ENCODE measurements at places on chromosomes 1 and 21.

DNA sequence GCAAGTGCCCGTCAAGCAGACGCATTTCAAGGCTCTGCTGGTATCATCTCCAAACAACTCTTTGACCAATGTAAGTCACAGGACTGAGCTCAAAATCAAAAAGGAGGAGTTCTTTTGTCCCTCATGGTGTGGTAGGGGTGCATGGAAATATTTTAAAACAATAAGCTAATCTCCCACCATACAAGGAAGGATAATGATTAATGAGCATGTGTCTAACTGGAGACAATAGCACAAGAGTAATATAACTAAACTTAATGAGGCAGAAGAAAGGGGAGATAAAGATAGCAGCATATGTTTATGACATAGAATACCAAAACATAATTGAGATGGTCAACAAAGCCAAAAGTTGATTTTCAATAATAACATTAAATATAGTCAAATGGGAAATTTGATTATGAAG lies 668.0 kb upstream of the ZP4 start:
- no peak for DNase-seq

- no peak for DNase-seq
Observed at GRCh38 chr1:3852091-3852490, 4.9 kb downstream of the CEP104 start.

DNA sequence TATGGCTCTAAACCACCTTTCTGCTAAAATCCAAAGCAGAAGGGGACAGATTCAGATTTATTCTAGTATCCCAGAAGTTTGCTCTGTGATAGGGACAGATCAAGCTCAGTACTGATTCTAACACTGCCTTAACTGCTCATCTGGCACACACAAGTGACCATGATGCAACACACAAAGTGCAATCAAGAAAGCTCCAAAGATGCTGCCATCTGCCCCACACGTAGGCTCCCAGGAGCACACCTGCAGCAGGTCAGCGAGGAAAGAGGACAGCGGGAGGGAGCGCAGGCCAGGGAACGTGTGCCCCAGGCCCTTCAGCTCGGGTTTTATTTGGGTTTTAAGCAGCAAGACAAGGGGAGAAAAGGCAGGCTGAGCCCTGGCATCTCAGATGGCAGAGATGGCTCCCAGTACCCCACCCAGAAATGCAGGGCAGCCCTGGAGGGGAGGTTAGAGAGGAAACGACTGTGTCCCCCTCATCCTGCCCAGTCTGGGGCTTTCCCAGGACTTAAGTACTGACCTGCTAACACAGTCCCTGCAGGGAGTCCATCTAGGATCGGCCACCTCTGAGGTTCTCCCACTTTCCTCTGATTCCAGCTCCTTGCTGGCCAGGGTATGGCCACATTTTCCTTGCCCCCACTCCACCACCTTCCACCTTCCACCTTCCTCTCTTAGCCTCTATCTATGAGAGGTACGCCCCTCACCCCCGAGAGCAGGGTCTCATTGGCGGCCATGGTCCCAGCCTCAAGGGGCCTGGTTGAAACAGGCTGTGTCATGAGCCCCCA lies 1.2 kb downstream of the TRIM11 start:
- DNase-seq = no peak

- no peak for DNase-seq
Observed at GRCh38 chr1:235997049-235997448, 67.8 kb downstream of the NID1 start.

DNA sequence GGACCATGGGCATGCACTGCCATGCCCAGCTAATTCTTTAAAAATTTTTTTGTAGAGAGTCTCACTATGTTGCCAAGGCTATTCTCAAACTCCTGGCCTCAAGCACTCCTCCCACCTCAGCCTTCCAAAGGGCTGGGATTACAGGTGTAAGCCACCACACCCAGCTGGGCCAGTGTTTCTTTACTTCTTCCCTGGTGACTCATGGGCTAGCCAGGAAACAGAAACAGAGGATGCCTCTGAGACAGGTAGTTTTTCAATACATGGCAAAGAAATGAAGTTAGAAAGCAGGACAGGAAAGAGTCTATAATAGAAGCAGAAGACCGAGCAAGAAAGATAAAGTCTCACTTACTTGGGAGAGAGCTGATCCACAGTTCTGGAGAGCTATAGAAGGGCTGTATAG lies 7.6 kb upstream of the C1orf74 start:
- DNase-seq = no peak

- no peak for DNase-seq
Observed at GRCh38 chr1:212980123-212980785, 29.9 kb downstream of the VASH2 start.

GRCh38 chr1:215594640-215595039 lies 27.5 kb downstream of the KCTD3 start:
- no peak for DNase-seq

- no peak for DNase-seq
Observed at GRCh38 chr21:17539743-17540341, 27.0 kb downstream of the CXADR start.

DNA sequence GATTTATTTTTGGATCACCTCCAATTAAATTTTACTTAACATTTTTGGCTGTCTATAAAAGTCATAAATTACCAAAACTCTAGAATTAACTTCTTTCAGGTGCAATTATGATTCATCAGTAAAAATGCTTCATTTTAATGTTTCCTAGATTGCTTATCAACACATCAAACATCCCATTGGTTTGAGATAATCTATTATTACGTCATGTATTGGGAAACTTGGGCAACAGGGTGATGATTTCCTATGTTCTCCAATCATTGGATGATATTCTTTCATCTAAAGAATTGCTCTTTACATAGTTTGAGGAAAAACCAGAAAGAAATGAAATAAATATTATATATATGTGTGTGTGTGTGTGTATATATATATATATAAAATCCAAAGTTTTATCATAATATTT lies 76.8 kb upstream of the KCNJ6 start:
- DNase-seq = no peak

DNA sequence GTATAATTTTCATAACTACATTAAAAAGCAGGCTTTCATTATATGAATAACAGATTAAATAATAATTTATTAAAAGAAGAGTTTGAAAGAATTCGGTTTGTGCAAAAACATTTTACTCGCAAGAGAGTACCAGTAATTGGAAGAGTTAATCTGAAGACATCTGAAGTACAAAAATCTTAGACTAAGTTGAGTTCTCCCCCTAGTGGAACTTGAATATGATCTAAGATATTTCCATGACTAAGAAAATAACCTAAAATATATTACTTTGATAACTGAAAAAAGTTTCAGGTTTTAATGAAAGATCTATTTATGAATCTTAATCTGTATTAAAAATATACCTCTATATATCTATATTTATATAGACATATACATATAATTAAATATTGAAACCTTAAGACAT lies 112.5 kb upstream of the GFI1 start:
- peak; percentile 43 for DNase-seq

GRCh38 chr1:55980582-55980981 lies 598.8 kb downstream of the PLPP3 start:
- DNase-seq = no peak

GRCh38 chr1:232891656-232892317 lies 58.6 kb upstream of the NTPCR start:
- no peak for DNase-seq

DNA sequence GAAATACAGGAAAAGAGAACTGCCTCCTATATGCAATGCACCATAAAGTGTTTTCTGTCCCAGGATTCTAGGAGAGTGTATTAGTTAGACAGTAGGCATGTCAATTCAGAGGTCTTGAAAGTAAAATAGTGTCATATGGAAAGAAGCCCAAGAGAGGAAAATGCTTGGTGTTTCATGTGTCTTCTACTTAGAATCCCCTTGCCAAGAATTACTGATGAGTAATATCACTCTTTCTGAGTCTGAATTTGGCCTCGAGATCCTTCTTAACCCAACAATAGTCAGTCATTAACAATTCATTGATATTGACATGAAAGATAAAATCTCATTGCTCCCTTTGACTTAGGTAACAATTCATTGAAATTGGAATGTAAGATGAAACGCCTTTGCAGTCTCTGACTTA lies 972.2 kb downstream of the TTLL7 start:
- no peak for DNase-seq

DNA sequence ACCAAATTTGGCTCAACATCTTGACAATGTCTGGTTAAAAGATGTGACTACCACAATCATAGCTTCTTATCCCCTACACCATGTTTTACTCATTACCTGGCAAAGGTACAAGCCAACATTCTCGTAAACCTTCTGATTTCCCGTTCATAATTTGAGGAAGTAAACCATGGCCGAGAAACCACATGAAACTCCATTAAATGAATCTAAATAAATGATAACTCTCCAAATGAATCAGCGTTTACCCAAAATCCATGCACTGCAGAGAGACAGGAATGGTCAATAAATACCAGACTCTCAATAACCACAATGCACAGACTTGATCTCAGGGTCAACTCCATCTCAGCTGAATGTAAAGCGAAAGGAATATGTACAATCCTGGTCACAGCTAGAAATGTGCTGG lies 125.2 kb downstream of the TYW3 start:
- DNase-seq = no peak

DNA sequence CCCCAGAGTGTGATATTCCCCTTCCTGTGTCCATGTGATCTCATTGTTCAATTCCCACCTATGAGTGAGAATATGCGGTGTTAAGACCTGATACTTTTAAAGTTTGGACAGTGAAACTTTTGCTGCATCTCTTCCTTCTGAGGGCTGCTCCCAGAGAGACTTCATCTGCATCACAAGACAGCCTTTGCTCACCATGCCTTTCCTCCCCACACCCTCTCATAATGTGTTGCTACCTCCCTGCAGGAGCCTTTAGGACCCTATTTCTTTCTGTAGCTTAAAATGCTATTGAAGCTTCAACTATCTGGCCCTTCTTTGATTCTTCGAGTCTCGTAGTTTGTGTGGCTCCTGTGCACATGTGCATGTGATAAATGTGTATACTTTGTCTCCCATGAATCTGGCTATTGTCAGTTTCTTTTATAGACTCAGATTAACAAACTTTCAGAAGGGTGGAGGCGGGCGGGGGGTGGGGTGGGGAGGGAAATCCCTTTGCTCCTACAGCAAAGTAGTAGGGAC lies 23.7 kb downstream of the LEPR start:
- no peak for DNase-seq

GRCh38 chr1:45442272-45442671 lies 48.7 kb downstream of the TESK2 start:
- DNase-seq = no peak

GRCh38 chr21:17699524-17700189 lies 87.0 kb upstream of the BTG3 start:
- DNase-seq = no peak

Data from hematopoietic multipotent progenitor cell treated with erythropoietin and hydrocortisone succinate and interleukin-3 and kit ligand, for 8 days (in vitro differentiated cells).